ENCODE measurements at places on chromosomes 11 and 22. TPM values are rescaled to one million over a fixed set of nuclear protein-coding genes. Genes with fewer than 3 reads are reported as not detected.

The GGTLC2 gene
- not detected for total RNA-seq

The HBG2 gene
- total RNA-seq = 1,050 TPM

The PLEKHA7 gene
- total RNA-seq = 25.1 TPM

The PRR33 gene
- total RNA-seq = not detected

The RFPL1 gene
- total RNA-seq = not detected

The PATE4 gene
- not detected for total RNA-seq

The C1QTNF5 gene
- total RNA-seq = 34.4 TPM

The YPEL4 gene
- 3.9 TPM for total RNA-seq

DNA sequence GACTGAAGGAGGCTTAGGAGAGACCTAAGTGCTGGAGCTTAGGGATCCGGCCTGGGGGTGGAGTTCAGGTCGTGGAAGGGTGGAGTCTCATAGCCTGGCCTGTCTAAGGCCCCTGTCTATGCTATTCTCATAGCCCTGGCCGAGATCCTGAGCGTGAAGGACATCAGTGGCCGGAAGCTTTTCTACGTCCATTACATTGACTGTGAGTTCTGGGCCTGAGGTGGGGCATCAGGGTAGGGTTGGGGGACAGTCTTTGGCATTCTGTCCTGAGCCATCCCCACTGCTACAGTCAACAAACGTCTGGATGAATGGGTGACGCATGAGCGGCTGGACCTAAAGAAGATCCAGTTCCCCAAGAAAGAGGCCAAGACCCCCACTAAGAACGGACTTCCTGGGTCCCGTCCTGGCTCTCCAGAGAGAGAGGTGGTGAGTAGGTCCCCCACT, 603 bp downstream of the KAT5 start:
- DNase-seq = no peak

DNA sequence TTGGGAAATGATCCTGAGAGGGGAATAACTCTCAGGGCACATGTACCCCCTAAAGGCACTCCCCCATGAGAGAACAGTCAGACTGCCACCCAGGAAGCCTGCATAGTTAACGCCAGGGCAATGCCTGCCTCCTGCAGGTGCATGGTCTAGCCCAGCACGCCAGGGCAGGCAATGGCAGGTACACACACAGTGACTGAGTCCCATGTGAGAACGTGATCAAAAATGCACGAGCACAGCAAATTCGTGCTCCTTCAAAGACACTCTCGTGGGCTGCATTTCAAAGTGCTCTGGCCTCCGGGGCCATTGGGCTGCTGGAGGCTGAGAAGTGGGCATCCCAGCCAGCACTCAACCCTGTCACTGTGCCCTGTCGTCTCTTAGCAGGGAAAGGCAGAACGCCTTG, 79.7 kb downstream of the SHANK2 start:
- no peak for DNase-seq

GRCh38 chr11:68503251-68503687, 42.7 kb downstream of the PPP6R3 start:
- DNase-seq = no peak

DNA sequence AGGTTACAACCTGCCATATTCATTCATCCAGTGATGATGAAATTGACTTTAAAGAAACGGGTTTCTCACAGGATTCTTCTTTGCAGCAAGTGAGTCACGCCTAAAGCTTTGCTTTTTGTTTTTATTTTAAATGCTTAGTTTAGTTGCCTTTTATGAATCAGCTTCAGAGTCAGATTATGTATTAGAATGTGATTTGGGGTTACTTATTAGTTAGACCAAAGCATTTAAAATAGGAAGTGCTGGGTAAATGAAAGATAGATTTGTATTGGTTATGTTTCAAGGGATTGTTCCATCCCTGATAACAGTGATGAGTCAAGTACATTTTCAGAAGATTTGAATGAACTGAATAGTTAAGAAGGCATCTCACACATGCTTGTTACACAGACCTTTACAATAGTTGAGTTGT, 101.3 kb upstream of the GAL start:
- no peak for DNase-seq

DNA sequence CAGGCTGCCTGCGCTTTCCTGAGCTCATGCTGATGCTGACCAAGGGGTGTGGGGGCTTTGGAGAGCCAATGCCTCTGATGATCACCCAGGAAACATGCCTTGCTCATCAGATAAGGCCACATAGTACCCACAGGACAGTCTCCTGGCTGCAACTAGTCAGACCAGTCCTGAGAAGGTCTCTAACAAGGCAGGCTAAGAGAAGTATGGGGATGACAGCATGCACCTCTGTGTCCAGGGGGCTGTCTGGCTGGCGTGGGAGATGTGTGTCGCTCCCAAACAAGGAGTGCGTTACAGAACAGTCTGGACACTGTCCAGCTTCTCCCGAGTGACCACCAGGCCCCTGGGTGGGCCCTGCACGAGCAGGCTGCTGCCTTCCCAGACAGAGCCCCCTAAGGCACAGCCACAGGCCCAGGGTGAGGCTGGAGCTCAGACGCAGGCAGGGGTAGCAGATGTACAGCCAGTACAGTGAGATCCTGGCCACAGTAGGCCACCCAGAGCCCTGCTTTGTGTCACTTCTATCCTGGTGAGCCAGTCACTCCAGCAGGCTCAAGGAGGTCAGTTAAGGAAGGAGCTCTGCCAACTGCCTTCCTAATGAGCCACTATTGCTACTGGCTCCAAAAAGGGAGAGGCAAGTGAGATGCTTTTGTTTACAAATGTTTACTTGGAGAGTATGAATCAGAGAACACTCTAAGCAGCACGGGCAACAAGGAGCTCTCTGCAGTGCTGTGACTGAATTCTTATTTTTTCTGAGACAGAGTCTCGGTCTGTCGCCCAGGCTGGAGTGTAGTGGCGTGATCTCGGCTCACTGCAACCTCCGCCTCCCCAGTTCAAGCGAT, 66.0 kb upstream of the CLTCL1 start:
- no peak for DNase-seq

DNA sequence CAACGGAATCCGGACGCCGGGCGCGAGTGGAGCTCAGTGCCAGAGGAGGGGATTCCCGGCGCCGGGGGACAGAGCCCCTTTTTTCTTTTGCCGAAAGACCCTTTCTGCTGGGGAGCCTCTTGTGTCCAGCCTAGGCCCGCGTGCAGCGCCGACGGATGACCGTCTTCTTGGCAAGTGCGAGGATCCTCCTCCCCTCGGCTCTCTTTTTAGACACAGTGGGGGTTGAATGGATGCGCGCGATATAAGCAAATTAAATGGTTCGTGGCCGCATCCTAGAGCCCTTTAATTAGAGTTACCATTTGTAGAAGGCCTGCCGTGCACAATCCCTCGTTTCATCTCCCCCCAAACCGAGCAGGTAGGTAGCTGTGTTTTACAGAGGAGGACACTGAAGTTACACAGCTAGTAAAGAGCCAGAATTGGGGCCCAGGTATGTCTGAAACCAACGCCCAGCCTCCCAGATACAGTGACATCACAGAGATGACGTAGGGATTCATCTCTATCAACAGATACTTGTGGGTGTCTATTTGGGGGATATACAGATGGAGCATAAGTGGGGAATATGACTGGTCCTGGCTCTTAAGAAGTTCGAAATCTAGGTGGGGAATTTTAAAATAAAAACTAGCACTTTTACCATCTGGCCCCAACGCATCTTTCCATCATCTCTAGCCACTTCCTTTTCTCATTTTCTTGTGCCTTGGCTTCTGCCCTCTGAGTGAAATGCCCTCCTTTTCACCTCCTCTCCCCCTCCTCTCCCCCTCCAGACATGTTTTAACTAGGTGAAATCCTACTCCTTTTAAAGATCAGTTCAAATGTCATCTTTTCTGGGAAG, 875 bp downstream of the TCP11L1 start:
- DNase-seq = peak; percentile 24

- DNase-seq = peak; percentile 88
Measured at GRCh38 chr22:38753948-38754750, 1.6 kb downstream of the SUN2 start.

DNA sequence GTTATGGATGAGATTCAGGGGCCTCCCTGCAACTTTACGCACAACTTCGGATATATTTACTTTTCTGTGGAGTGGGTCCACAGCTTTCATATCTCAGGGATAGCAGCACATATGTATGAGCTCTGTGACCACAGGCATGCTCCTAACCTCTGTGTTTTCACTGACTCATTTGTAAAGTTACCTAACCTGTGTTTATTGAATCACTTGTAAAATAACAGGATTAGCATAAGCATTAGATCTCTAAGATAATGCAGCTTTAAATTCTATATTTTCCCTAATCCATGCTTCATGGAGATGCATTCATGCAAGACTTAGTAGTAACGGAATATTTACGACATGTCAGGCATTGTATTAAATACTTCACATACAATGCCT, 47.9 kb upstream of the DDI1 start:
- no peak for DNase-seq

DNA sequence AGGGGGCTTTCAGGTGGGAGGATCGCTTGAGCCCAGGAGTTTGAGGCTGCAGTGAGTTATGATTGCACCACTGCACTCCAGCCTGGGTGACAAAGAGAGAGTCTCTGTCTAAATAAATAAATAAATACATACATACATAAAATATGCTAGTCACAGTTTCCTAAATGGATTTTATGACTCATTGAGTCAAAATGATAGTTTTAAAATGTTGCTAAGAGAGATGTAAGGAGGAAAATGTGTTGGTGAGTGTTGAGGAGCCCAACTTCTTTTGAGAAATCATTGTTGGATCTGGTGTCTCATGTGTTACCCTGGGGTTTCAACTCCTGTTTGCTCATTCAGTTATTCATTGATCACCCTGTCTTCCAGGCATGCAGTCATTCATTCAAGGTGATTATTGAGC, 21.0 kb downstream of the PARVB start:
- DNase-seq = no peak

DNA sequence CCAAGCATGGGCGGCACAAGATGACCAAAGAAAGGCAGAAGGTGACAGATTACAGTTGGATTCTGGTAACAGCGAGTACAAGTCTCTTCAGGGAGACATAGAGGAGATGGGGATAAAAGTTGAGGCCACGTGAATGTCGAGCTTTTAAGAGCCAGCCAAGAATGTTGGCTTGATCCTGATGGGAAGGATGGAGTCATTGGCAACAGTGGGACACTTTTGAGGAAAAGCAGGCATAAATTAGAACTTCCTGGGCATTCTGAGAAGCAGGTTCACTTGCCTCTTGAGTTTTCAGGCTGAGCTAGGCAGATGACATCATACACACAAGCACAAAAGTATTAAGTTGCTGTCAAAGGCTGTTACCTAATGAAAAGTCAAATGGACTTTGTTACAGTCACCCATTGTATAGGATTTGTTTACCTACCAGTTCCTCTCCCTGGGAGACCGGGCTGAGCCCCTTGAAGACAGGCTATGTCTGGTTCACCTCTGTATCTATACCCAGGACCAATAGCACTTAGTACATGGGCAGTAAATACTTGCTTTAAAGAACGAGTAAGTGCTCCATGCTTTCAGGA, 41.1 kb downstream of the TNRC6B start:
- DNase-seq = no peak

- DNase-seq = no peak
Measured at GRCh38 chr11:43646767-43647166, 33.8 kb upstream of the HSD17B12 start.

GRCh38 chr11:31397239-31397834, 27.7 kb downstream of the DNAJC24 start:
- DNase-seq = no peak

DNA sequence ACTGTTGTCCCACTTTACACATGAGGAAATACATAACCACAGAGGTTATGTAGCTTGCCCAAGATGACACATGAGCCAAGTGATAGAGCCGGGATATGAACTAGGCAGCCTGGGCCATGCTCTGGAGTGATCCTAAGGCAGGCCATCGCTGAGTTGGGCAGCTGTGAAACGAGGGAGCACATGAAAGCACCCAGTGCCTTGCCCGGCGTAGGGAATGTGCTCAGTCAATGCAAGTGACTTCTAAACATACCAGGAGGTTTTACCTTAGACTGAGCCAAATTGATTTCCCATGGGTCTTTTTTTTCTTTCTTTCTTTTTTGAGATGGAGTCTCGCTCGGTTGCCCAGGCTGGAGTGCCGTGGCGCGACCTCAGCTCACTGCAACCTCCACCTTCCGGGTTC, 10.5 kb downstream of the GRIK4 start:
- no peak for DNase-seq

DNA sequence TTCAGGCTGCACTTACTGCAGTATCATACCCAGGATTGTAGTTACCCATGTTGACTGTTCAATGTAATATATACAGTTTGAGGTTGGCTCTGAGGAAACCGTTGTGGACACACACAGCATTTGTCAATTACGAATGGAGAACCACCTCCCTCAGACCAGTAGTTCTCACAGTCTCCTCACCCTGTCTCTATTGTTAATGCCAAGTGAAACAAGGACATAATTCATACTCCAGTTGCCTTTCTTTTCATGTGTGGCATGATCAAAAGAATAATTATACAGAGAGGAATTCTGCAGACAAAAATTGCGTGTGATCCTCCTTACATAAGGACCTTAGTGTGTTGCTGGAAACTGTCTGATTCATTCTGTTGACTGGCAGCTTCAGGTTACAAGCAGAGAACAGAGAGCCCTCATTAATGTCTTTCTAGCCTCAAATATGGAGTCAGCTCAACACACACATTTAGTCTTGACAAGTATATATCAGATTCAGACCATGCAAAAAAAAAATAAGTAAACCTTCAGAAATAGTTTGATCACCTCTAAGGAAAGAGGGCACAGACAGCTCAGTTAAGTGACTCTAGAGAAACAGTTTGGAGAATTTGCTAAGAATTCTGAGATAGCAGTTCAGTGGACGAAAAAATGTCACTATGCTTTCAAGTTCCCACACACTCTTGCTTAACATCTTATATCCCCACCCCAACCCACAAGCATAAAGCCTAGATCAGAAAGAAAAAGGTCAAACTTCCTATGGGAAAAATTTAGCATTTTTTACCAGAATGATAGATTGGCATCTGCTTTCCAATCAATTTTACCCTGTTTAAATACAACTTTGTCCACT, 96.1 kb downstream of the MAML2 start:
- DNase-seq = no peak

DNA sequence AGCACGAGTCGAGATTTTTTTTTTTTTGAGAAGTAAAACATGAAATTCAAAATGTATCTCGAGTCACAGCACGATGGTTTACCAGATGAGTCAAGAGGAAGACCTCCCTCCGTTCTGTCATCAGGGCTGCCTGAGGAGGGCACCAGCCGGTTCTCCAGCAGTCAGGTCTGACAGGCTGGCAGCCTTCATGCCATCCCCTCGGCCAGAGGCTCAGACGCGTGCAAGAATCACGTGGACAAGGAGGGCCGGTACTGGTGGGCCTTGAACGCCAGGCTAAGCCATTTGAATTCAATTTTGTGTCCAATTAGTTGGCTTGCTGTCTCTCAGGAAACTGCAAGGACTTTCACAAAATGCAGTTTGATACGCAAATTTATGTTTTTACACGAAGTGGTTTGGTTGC, 1412.2 kb downstream of the BRD1 start:
- DNase-seq = no peak
